H4 (cell line): ENCODE measurements at places on chromosomes 6 and 20.

DNA sequence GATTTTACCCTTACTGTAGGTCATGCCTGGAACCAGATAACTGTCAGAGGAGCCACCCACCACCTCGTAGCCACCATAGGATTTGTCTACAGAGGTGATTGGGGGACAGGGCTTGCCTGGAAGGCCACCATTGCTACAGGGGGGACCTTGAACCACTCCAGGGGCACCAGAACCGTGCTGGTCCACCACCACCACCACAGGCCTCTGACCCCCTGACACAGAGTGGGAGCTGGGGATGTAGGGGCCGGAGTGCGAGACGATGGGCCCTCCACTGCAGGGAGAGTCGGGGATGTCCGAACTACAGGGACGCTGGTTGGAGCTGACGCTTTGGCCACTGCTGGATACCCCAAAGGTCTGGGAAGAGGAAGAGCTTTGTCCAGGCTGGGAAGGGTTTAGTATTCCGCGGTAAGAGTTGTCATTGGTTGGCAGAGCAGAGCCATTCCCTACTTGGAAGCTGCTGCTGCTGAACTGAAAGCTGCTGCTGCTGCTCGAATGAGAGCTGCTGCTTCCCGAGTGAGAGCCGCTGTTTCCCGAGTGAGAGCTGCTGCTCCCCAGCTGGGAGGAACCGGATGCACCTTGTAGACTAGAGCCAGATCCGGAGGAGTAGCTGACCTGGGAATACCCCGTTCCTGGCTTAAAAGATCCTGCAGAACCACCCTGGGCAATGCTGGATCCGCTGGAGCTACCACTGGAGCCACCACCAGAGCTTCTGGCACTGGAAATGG, 2.2 kb downstream of the PSORS1C1 start:
- DNase-seq, result no peak

DNA sequence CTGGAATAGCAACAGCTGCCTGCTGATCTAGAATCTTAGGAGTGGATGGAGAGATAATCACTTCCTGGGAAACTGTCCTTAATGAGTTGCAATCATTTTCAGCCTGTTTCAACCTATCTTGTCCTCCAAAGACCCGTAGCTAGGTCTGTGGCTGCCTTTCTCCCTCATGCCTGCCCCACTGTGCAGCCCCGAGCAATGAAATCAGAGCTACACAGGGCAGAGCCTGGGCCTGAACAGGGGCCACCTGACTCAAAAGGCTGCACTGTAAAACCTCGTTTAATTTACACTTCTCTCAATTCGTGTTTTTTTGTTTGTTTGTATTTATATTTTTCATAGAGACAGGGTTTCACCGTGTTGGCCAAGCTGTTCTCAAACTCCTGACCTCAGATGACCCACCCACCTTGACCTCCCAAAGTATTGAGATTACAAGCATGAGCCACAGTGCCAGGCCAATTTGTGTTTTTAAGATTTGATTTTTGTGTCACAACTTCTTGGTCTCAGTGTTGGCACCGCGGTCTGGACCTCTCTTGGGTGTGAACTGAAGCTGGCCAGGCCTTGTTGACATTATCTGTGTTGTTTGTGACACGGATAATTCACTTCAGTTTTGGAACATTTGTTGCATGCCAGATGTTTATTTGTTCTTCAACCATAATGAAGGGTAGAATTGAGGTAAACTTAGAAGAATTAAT, 21.5 kb downstream of the GGTLC1 start:
- DNase-seq, result no peak

DNA sequence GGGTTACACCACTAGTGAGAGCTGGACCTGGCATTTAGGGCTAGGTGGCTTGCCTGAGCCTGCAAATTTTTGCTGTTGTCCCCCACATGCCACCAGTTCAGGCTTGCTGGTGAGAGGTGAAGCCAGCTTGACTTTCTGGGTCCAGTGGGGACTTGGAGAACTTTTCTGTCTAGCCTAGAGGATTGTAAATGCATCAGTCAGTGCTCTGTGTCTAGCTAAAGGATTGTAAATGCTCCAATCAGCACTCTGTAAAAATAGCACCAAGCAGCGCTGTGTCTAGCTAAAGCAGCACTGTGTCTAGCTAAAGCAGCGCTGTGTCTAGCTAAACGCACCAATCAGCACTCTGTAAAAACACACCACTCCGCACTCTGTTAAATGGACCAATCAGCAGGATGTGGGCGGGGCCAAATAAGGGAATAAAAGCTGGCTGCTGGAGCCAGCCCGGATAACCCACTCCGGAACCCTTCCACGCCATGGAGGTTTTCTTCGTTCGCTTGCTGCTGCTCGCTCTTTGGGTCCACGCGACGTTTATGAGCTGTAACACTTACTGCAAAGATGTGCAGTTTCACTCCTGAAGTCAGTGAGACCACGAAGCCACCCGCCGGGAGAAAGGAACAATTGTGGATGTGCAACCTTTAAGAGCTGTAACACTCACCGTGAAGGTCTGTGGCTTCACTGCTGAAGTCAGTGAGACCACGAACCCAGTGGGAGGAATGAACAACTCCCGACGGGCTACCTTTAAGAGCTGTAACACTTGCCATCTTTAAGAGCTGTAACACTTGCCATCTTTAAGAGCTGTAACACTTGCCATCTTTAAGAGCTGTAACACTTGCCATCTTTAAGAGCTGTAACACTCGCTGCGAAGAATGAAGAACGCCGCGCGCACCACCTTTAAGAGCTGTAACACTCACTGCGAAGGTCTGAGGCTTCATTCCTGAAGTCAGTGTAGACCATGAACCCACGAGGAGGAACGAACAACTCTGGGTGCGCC, 27.3 kb downstream of the GMPR start:
- DNase-seq, result no peak

GRCh38 chr6:165229216-165229615, 80.2 kb downstream of the C6orf118 start:
- DNase-seq, result no peak

DNA sequence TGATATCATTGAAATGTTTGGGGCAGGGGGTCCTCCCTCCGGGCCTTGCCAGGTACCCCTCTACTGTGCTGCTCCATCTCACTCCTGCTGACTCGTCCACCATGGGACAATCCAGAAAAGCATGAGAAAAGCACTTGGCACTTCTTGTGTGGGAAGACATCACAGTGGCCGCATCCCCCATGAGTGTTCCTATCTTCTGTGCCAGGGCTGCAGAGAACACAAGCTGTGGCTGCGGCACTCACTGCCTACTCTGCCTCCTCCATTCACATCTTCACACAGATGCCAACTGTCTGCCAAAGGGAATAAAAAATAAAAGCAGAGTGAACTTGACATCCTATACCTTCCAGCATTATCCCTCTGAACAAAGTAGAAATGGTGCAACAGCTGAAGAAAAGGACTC, 117.4 kb upstream of the PROKR2 start:
- no peak for DNase-seq

DNA sequence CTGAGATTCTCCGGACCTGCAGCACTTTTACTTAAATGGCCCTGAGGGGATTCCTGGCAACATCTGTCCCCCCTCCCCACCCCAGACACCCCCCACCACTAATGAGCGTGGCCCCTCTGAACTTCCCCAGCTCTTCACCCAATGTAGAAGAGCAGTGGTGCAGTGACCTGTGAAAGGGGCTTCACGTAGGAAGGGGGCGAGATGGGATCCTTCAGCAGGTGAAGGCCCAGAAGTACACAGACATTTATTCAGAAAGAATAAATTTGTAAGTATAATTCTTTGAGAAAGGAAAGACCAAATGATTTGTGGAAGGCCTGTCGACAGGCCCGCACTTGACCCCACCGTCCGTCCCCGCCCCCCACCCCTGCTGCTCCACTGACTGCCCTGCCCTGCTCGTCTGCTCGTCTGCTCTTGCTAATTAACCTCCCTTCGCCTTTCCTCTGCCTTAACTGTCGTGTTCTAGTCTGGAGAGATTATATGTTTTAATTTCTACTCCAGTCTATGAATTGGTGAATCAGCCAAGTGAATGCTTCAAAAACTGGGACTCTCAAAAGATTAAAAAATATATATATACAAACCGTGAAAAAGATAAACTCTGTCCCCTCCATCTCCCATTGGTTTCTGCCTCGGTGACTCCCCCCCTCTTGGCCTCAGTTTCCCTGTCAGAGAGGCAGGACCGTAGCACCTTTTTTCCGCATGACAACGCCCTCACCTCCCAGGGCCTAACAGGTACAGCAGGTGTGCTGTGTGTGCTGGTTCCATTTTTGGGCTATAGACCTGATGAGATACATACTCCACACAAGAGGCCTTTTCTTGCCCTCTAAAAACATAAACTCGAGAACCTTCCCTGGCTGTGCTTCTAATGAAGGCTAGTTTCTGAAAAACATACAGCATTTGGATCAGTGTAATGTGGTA, 49.2 kb downstream of the GNAS start:
- no peak for DNase-seq

DNA sequence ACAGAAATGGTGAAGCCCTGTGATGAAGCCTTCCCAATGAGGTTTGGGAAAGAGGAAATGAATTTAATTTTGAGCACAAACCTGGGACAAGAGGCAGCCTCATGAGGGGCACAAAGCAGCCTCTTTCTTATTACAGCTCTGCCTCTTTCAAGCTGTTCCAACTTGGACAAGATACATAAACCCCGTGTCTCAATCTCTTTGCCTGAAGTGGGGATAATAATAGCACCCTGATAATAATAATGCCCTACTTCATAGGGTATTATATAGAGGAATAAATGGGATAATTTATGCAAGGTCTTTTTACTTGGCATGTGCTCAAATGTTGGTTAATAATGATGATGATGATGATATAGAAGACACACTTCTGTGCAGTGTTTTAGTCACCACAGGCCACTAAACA, 91.1 kb upstream of the PLN start:
- no peak for DNase-seq

DNA sequence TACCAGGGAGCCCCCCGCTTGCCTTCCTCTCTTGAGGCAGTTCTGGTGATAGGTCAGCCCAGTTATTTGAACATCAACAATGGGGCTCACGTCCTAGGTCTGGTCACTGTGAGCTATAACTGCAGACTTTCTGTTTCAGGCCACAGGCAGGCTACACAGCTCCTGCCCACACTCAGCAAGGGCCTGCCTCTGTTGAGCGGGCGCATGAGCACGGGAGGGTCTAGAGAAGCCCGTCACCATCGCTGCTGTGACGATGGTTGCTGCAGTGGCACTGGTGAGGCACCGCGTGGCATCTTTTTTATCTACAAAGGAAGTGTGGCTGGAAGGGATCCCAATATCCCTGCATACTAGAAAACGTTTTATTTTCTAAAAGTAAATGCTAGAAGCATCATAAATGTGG, 77.8 kb downstream of the RAMACL start:
- no peak for DNase-seq

GRCh38 chr6:107102414-107102805, 12.9 kb downstream of the BEND3 start:
- no peak for DNase-seq

DNA sequence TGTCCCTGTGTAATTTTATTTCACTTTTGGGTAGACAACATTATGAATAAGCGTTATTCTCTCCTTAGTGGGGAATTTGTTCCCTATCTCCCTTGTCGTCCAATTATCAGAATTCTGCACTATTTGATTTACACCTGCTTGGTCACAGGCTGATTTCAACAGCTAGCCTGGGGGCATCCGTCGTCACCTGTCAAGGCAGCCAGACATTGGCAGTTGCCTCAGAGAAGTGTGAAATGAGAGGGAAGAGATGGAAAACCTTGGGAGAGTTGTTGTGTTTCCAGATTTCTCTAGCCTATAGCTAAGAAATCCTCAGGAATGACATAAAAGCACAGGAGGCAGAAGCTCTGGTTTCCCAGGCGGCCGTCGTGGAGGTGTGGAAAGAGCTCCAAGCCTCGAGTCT, 891 bp upstream of the GHRH start:
- no peak for DNase-seq

DNA sequence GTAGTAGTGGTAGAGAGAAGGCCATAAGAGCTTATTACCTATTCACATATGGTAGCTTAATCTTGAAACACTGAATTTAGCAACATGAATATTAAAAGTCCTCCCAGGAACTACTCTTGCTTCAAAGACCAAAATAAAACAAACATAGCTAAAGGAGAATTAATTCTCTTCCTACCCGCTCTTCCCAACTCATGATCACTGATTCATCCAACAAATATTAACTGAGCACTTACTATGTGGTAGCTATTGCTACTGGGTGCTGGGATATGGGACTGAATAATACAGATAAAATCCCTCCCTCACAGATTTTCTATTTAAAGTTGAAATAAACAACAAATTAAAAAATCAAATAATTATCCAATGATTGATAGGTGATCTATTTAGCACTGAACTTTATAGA, 287.1 kb downstream of the BTBD9 start:
- DNase-seq, result no peak

- DNase-seq, result no peak
These were observed 39.1 kb downstream of the FAM209B start for GRCh38 chr20:56572172-56572571.

GRCh38 chr6:116572162-116572561, 858 bp downstream of the RWDD1 start:
- peak; percentile 5 for DNase-seq

- DNase-seq, result no peak
These were observed 384.8 kb downstream of the ADGRB3 start for GRCh38 chr6:69019832-69020231.

DNA sequence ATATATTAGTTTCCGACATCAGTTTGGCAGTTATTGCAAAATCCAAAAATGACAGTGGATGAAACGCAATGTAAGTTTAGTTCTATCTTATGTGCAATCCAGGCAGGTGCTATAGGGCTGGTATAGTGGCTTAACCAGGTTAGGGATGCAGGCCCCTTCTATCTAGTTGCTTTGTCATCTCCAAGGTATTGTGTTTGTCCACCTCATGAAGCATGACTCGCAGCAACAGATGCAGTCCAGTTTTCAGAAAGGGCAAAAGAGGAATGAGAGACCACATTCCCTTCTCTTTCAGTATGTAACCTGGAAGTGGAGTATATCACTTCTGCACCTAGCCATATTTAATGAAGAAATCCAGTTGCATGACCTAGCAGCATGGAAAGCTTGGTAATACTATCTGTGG, 59.7 kb downstream of the PKIB start:
- DNase-seq, result no peak

GRCh38 chr6:139925894-139926641, 551.6 kb upstream of the CITED2 start:
- DNase-seq, result no peak
